ENCODE measurements at places on chromosomes 7 and 10.

DNA sequence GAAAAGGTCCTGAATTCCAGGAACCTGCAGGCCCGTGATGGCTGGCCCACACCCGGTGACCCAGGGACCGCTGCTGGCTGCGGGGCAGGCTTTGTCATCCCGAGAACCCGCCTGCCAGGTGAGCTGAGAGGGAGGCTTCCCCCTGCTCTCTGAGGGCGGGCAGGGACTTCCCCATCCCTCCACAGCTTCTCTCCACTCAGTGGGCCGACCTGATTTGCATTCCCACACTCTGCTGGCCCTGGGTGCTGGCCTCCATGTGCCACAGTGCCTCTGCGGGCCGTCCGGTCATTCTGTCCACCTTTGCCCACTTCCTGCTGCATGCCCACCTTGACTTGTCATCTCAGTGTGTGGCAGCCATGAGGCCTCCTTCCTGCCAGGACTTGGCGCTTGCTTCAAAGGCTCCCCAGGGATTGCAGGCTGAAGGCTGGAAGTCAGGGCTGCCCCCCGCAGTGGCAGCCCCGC, 35.3 kb downstream of the PALD1 start:
- no peak for DNase-seq

DNA sequence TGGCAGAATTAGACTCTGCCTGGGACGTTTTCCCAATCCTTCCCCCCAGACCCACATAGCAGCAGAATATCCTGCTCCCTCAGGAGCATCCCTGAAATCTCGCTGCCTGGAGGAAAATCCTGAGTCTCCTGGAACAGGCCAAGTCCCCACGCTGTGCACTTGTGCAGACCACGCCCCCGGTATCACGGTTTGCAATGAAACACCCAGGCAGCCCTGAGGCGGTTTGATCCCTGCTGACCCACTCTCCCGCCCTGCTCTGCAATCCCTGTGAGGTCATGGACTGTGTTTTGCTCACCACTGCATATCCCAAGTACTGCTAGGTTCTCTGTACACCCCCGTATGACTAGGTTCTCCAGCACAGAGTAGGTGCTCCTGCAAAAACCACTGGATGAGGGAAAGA, 411.8 kb upstream of the MGMT start:
- no peak for DNase-seq

GRCh38 chr7:55382251-55382650, 17.1 kb downstream of the LANCL2 start:
- DNase-seq, result no peak

GRCh38 chr10:119153661-119154060, 11.9 kb downstream of the SFXN4 start:
- DNase-seq, result no peak

DNA sequence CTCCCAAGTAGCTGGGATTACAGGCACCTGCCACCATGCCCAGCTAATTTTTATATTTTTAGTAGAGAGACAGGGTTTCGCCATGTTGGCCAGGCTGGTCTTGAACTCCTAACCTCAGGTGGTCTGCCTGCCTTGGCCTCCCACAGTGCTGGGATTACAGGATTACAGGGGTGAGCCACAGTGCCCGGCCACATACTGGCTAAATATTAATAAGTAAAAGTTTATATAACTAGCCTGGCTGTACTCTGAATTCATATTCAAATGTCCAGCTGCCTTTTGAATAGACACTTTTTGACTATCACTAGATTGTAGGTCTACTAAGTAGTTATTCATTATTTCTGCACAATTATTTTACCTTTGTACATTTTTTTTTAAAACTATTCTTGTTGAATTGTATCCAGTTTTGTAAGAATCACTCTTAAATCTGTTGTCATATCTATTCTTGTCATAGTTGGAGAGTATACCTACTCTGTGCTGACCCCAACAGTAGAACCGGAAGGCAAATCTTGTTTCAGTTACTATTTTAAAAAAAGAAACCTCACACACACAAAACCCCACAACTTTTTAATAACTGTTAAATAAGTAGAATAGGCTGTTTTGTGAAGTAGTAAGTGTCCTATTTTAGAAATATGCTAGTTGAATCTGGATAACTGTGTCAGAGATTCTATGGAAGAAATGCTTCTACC, 29.6 kb downstream of the MINPP1 start:
- DNase-seq, result no peak

DNA sequence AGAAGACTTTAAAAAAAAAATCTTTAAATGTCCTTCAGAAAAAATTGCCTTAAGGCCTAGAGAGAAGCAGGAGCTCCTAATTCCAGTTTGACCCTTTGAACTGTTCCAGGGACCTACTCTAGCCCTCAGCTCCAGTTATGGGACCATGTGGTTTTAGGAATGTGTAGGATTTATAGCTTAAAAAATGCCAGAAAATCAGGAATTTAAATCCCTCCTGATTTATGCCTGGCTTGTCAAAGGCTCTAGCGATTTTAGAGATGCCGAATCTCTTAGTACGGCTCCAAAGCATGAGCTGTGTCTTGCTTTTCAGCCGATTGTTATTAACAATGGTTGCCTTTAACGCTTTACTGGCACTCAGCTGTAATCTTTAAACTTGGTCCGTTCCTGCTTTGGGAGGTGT, 130.6 kb upstream of the NPVF start:
- DNase-seq, result no peak

- no peak for DNase-seq
Observed at GRCh38 chr10:83988435-83988834, 150.9 kb upstream of the GHITM start.

GRCh38 chr7:132377703-132378584, 198.3 kb downstream of the PLXNA4 start:
- no peak for DNase-seq

DNA sequence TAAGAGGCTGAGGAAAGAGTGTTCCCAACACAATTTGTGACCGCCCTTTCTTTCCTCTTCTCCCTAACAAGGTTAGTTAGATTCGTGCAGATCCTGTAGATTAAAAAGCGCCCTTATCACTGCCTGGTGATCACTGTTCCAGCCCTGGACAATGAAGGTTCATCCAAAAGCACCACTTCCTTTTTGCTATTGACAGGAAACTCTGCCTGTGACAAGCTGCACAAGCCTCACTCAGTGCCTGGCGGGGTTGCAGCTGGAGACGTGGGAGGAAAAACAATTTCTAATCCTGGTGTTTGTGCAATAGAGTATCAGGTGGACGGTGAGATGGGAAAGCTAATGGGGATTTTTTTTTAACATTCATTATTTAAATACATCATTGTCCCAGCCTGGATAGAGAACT, 105.9 kb upstream of the CAV2 start:
- DNase-seq, result no peak

- no peak for DNase-seq
Observed at GRCh38 chr7:83005410-83005809, 157.3 kb downstream of the PCLO start.

DNA sequence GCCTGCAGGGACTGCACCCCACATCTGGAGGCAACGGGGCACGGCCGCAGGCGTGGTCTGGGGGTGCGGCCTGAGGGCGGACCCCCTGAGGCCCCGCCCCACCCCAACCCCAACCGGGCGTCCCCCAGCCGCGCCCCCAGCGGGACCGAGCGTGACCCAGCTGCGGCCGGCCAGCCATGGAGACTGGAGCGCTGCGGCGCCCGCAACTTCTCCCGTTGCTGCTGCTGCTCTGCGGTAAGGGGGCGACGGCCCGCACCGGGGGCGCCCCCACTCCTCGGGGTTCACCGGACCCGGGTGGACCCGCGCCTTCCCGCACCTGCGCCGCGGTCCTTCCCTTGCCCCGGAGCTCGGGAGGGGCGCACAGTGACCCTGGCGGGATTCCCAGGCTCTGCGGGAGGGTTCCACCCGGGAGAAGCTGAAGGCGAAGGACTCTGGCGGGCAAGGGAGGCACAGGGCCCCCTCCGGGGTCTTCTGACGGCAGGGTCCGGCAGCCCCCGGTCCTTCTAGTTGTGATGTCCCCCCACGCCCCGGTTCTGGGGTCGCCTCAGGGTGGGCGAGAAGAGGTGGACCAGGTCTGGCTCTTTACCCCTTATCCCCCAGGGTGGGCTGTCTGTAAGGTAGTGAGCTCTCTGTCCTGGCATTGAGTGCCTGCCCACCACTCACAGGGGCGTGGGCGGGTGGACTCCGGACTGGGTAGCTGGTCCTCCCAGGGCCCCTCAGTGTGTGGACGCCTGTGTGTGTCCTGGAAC, at the start of gene RAMP3:
Gene RAMP3, plus strand, starts transcription at position 139 of the 749 bp plus-strand sequence. Its CDS starts 38 bp downstream, at position 177.
- DNase-seq, result no peak

DNA sequence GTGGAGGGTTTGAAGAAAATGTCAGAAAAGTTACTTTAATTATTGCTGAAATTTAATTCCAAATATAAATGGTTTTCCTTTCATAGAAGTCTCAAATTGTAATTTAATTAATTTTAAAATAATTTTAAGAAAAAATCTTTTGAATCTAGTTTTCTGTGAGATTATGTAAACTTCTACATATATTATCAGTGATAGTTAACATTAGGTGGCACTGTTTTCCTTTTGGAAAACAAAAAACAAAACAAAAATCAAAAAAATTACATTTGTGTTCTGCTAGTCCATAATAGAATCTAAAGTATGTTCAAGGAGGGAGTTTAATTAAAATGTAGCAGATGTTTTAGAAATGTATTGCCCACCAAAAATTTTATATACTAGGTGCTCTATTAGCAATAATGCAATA, 1456.7 kb downstream of the REEP3 start:
- no peak for DNase-seq

- DNase-seq, result no peak
Observed at GRCh38 chr7:98027342-98028033, 37.5 kb upstream of the OCM2 start.

DNA sequence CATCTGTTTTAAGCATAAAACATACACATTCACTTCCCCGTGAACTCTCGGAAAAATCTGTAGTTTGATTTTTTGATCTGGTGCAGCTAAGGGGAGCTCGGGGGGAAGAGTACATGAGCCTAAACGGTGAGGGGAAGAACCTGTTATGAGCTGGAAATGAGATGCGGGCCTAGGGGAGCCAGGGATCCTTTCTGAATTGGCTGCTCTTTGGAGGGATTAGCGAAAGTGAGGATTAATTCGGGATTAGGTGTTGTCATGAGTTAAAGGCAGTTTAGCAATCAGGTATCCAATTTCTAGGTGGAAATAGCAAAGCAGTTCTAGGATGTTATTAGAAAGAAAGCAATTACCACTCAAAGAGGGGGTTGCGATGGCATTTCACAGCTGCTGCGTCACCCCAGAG, 51.1 kb upstream of the ADARB2 start:
- DNase-seq, result no peak

- no peak for DNase-seq
Observed at GRCh38 chr7:75946207-75946855, 31.4 kb downstream of the POR start.

- DNase-seq, result no peak
Observed at GRCh38 chr7:22332461-22332870, 24.5 kb downstream of the RAPGEF5 start.

GRCh38 chr7:117186218-117187010, 136.4 kb downstream of the WNT2 start:
- DNase-seq, result no peak

- DNase-seq, result no peak
Observed at GRCh38 chr10:122188706-122189105, 82.4 kb upstream of the BTBD16 start.

GRCh38 chr7:142385491-142386340, 127.9 kb upstream of the PRSS58 start:
- no peak for DNase-seq

- no peak for DNase-seq
Observed at GRCh38 chr10:68796605-68797004, 30.7 kb upstream of the STOX1 start.

DNA sequence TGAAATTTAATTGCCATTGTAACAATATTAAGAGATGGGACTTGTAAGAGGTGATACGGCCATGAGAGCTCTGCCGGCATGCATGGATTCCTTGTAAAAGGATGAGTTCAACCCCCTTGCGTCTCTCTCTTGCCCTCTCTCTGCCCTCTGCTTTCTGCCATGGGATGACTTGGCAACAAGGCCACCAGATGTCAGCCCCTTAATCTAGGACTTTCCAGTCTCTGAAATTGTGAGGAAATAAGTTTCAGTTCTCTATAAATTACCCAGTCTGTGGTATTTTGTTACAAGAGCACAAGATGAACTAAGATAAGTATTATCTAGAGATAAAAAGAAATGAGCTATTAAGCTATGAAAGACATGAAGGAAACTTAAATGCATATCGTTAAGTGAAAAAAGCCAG, 145.7 kb upstream of the AHR start:
- DNase-seq, result no peak

GRCh38 chr10:132607491-132607890, 69.9 kb downstream of the INPP5A start:
- no peak for DNase-seq

- no peak for DNase-seq
Observed at GRCh38 chr7:37429435-37429791, 19.3 kb downstream of the ELMO1 start.

DNA sequence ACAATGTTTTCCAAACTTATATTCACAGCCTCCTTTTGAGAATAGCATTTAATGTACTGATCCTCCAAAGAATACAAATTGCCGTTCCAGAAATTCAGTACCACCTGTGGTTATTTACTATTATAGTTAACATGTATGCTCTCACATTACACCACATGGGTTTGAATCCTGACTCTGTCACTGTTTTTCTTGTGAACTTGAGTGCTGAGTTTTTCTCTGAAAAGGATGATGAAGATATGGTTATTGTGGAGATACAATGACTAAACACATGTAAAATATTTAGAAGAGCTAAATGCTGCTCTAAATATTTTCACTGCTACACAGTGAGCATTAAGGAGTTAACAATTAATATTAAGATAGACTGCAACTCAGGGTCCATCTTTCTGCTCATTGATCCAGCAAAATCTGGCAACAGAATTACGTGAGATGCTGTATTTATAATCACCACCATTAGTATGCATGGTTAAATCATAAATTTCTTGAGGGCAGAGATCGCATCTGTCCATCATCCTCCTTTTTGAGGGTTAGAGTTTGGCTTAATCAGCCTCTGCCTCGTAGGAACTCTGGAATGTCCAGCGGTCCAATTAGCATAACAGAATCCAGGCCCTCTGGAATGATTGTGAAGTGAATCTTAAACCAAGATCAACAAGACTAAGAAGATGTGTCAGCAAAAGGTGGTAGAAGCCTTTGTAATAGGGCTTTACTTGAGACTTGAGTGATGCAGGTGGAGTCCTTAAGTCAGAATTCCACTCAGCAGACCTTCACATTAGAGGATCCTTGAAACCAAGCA, 152.8 kb downstream of the MACC1 start:
- no peak for DNase-seq

Measured in thoracic aorta (tissue), 2 donors.